ENCODE measurements at places on chromosomes 4 and X.

DNA sequence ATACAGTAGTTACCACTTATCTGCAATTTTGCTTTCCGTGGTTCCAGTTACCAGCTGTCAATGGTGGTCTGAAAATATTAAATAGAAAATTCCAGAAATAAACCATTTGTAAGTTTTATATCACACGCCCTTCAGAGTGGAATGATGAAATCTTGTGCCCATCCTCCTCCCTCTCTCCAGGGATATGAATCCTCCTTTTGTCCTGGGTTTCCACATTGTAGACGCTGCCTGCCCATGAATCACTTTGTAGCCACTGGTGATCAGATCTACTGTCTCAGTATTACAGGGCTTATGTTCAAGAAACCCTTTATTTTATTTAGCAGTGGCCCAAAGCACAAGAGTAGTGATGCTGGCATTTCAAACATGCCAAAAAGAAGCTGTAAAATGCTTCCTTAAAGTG is 198.6 kb downstream of the KCNIP4 start:
- DNase-seq, result no peak

- no peak for DNase-seq
Observed at GRCh38 chr4:127188847-127189246, 443.9 kb upstream of the INTU start.

DNA sequence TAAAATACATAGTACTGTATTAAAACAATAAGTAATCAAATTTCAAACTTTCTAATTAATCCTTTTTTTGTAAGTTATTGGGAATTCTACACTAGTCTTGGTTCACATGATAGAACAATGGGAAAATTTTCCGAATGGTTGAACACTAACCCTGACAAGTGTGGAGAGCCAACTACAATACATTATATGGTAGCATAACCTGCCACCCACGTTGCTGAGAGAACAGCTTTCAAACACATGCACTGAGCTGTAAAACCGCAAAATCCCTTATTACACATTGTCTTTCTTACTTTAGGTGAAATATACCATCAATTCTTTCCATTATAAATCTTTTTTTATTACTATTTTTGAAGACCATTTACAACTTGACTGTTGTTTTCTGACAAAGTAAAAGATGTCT is 54.7 kb downstream of the ANAPC10 start:
- DNase-seq, result no peak

DNA sequence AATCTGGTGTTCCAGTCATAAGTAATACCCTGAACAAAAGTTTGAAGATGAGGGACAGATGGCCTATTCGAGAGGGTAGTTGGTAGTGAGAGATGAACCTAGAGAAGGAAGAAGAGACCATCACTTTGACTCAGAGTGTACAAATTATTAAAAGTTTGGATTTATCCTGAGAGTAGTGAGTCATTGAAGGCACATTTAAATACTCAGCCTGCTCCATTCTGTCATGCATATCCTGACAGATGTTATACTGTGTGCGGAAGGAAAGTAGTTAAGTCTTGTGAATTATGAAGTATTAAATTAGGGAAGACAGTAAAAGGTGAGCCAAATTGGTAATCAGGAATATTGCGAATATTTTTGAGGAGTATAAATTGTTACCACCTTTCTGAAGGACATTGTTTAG is 93.1 kb downstream of the KLHL34 start:
- DNase-seq, result no peak

- DNase-seq, result no peak
Observed at GRCh38 chr4:138420471-138420870, 178.3 kb upstream of the SLC7A11 start.

GRCh38 chr4:146336410-146336807 is 122.1 kb downstream of the REELD1 start:
- peak; percentile 7 for DNase-seq

GRCh38 chr4:20313237-20314030 is 61.7 kb downstream of the SLIT2 start:
- DNase-seq, result peak; percentile 8

DNA sequence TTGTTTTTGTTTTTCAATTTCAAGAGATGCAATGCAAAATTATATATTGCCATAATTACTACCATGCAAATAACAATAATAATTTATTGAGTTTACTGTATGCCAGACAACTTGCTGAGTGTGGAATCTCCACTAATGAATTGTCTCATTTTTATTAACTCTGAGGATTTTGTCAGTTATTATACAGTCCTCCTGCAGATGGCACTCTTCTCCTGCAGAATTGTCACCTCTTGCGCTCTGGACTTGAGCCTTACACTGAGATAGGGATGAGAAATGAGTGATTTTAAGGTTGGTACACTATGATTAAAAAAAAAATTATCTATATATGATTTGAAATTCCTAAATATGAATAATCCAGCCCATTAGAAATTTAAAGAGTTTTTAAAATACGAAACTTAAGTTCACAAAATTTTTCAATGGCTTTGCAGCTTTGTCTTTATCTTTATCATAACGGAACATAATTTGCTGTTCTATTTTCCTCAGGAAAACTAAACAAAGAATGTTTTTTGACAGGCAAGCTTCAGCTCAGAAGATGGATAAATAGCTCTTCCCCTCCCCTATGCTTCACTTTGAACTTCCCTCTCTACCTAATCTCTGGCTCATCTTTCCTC is 12.7 kb upstream of the PAQR3 start:
- peak; percentile 68 for DNase-seq

DNA sequence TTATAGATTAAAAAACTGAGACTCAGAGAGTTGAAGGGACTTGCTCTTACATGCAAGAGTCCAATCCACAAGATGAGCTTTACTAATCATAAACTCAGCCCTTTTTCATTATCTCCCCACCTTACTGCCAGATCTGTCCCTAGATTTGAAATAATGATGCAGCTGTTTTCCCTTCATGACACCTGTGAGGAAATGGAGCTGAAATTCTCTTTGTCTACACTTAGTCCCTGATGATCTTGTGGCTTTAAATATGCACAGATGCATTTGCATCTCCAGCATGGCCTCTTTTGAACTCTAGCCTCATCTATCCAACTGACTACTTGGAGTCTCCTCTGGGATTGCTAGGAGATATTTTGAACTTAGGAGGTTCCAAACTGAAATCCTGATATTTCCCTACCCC is 188.9 kb upstream of the AFF2 start:
- no peak for DNase-seq

DNA sequence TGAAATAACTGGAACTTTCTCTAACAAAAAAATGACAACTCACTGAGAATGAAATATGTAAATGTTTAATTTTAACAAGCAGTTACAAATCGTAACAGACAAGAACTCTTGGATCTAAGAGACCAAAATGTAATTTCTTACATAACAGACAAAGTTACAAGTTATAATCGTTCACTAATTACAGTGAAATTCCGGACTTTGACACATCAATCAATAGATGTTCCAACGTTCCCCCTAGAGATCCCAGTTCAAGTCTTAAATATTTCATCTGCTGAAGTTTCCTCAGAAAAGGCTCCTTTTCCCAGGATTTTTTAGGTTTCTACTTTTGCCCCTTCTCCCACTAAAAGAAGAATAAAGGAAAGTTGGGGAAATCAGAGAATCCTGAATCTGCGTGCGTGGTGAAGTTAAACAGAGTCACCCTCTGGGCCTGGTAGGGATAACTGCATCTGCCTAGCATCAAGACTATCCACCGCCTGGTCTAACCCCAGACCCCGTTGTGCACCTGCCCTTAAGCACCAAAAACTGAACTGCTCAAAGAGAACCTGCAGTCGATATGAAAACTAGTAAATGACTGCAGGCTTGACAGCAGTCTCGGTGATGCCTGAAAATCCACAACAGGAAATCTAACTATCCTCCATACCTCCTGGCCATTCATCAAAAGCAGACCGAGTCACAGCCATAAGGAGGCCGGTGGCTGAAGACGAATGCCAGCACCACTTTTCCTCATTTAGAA is 2.3 kb downstream of the IRF2 start:
- DNase-seq, result no peak
